Smooth muscle cell of trachea (primary cell): ENCODE measurements at places on chromosomes 12 and 14. TPM values are rescaled to one million over a fixed set of nuclear protein-coding genes. Genes with fewer than 3 reads are reported as not detected.

The TMTC2 gene
- total RNA-seq, result 11.1 and 12.4 TPM in 2 replicates

The ANKS1B gene
- 0.66 and 0.87 TPM in 2 replicates for total RNA-seq

The MANSC4 gene
- total RNA-seq, result not detected in 2 replicates

The SYT1 gene
- 1.3 and 1.6 TPM in 2 replicates for total RNA-seq

The SYNDIG1L gene
- total RNA-seq, result under 0.01 and 0.15 TPM in 2 replicates

The GOLGA5 gene
- total RNA-seq, result 52.8 and 56.7 TPM in 2 replicates

The SLC2A14 gene
- total RNA-seq, result 0.17 TPM in 1 of 2 replicates, not detected in the other

The RHEBL1 gene
- 0.15 TPM in 1 of 2 replicates, not detected in the other for total RNA-seq

The FAM181A gene
- total RNA-seq, result not detected in 2 replicates

The PSME2 gene
- total RNA-seq, result 87.2 and 117 TPM in 2 replicates

The TMPRSS12 gene
- not detected in 2 replicates for total RNA-seq

The AMIGO2 gene
- 1.2 and 1.5 TPM in 2 replicates for total RNA-seq

The SLC24A4 gene
- total RNA-seq, result under 0.01 TPM in 2 replicates

The FOXG1 gene
- 0.44 and 0.83 TPM in 2 replicates for total RNA-seq

The CDCA3 gene
- 3.3 and 25.9 TPM in 2 replicates for total RNA-seq

The DICER1 gene
- total RNA-seq, result 27.8 and 36.6 TPM in 2 replicates

The EML1 gene
- 72.9 and 163 TPM in 2 replicates for total RNA-seq

The GLIPR1 gene
- total RNA-seq, result 43.7 and 71.6 TPM in 2 replicates

The VASH1 gene
- total RNA-seq, result 3.1 and 6.3 TPM in 2 replicates

The DDN gene
- total RNA-seq, result 0.15 and 0.17 TPM in 2 replicates

The CMTM5 gene
- total RNA-seq, result 0.44 and 0.50 TPM in 2 replicates

The KICS2 gene
- 7.1 and 9.9 TPM in 2 replicates for total RNA-seq

The KCNC2 gene
- not detected in 2 replicates for total RNA-seq

The SLC17A8 gene
- not detected in 2 replicates for total RNA-seq

The CFAP251 gene
- total RNA-seq, result 1.6 and 4.8 TPM in 2 replicates

The ALDH2 gene
- total RNA-seq, result 20.7 and 57.9 TPM in 2 replicates

The PAH gene
- not detected in 2 replicates for total RNA-seq

The PPFIA2 gene
- total RNA-seq, result 2.0 and 6.5 TPM in 2 replicates

The SENP1 gene
- total RNA-seq, result 18.3 and 19.4 TPM in 2 replicates

The LHX5 gene
- total RNA-seq, result not detected in 2 replicates

The KRT72 gene
- total RNA-seq, result not detected in 2 replicates

The RNASE7 gene
- total RNA-seq, result 0.17 TPM in 1 of 2 replicates, not detected in the other

The ANP32D gene
- not detected in 2 replicates for total RNA-seq

The CCDC175 gene
- total RNA-seq, result not detected in 2 replicates

The NTS gene
- total RNA-seq, result 0.50 and 1.2 TPM in 2 replicates

The NXPH4 gene
- total RNA-seq, result 3.2 and 3.5 TPM in 2 replicates

The PIANP gene
- 0.33 and 1.0 TPM in 2 replicates for total RNA-seq

The MIPOL1 gene
- 7.9 and 13.2 TPM in 2 replicates for total RNA-seq

The CCDC184 gene
- 0.15 and 0.33 TPM in 2 replicates for total RNA-seq

The NRIP2 gene
- 0.15 and 0.50 TPM in 2 replicates for total RNA-seq

The PSMA6 gene
- total RNA-seq, result 186 and 296 TPM in 2 replicates

The SLCO1B1 gene
- not detected in 2 replicates for total RNA-seq

The CD163L1 gene
- under 0.01 TPM in 1 of 2 replicates, not detected in the other for total RNA-seq

The PMEL gene
- 0.33 and 1.6 TPM in 2 replicates for total RNA-seq

The GOLT1B gene
- total RNA-seq, result 39.9 and 50.9 TPM in 2 replicates

The PLEK2 gene
- total RNA-seq, result 3.0 and 6.7 TPM in 2 replicates

The AMDHD1 gene
- 0.29 and 0.33 TPM in 2 replicates for total RNA-seq

The KRT82 gene
- total RNA-seq, result not detected in 2 replicates

The TSPAN11 gene
- 1.0 and 5.0 TPM in 2 replicates for total RNA-seq

The SYCP3 gene
- total RNA-seq, result 0.17 TPM in 1 of 2 replicates, not detected in the other
